ENCODE measurements at places on chromosomes 11 and 22.

- peak; percentile 11 for DNase-seq
Observed at GRCh38 chr11:71324788-71325417, 72.5 kb upstream of the SHANK2 start.

GRCh38 chr22:25748140-25748539 lies 6.2 kb downstream of the MYO18B start:
- no peak for DNase-seq

- no peak for DNase-seq
Observed at GRCh38 chr22:49255154-49255553, 572.5 kb downstream of the BRD1 start.

GRCh38 chr11:84719935-84720577 lies 907.1 kb downstream of the DLG2 start:
- no peak for DNase-seq

DNA sequence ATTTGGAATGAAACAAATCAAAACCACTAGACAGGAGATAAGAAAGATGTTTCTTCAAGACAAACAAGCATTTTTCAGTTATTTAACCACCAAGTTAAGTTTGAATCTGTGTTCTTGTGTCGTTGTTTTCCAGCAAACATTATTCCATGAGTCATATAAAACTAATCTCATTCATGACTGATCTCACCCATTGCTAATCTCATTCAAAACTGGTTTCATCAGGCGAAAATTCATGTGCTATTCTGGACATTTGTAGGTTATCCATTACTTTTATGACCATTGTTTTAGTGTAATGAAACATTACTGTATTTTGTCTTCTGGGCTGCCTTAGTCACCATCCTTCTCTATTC lies 221.8 kb downstream of the DDX10 start:
- DNase-seq: no peak

GRCh38 chr11:44583353-44583669 lies 17.8 kb downstream of the CD82 start:
- DNase-seq: no peak

DNA sequence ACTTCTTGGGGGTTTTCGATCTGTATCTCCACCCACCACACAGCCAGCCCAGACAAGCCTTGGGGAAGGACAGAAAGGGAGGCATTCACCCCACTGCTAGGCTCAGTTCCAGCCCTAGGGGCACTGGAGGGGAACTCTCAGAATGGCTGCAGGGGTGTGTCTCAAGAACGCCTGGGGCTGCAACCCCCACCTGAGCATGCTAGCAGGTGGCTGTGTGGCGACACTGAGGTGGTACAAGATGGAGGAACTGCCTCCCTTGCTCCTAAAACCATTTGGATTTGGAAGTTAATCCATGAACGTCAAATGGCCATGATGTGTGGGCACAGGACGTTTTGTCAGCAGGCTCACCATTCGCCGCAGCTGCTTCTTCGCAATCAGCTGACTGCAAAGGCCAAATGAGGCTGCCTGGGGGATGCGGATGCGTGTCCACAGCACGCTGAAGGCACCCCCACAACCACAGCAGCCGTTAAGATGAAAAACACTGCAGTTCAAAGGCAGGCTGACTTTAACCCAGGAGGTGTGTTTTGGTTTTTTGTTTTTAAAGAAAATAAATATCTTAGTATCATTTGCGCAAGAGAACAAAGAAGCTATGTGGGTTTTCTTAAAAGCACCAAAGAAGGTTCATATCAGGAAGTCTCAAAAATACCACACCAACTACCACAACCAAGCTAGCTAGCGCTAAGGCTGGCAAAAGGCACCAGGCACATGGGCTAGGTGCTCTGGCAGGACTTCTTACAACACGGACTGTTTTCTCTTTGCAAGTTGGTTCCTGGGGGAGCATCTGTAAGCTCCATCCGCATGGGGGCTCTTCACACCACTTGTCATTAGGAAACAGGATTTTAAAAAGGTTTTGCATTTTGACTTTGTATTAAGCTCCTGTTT lies 22.2 kb upstream of the NAP1L4 start:
- peak; percentile 53 for DNase-seq

- no peak for DNase-seq
Observed at GRCh38 chr11:28632338-28632737, 524.1 kb downstream of the METTL15 start.

DNA sequence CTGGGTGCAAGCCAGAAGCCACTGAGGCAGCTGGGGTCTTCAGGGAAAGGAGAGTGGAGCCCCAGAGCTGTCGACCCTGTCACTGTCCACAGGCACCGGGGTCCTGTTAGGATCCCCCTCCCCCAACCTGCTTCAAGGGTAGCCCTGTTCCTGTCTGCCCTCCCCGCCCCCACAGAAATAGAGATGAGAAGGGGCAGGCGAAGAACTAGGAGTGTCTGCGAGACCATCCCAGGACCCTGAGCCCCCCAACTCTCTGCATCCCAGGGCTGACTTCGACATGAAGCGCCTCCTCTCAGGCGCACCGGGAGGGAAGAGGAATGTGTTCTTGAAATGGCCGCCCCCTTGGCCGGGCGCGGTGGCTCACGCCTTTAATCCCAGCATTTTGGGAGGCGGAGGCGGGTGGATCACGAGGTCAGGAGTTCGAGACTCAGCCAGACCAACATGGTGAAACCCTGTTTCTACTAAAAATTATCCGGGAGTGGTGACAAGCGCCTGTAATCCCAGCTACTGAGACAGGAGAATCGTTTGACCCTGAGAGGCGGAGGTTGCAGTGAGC lies 607 bp upstream of the ZNF70 start:
- no peak for DNase-seq

- DNase-seq: no peak
Observed at GRCh38 chr11:16989554-16989953, 24.7 kb downstream of the PLEKHA7 start.

- no peak for DNase-seq
Observed at GRCh38 chr11:110196884-110197420, 99.5 kb downstream of the RDX start.

GRCh38 chr11:62817129-62817528 lies 11.9 kb upstream of the NXF1 start:
- no peak for DNase-seq

DNA sequence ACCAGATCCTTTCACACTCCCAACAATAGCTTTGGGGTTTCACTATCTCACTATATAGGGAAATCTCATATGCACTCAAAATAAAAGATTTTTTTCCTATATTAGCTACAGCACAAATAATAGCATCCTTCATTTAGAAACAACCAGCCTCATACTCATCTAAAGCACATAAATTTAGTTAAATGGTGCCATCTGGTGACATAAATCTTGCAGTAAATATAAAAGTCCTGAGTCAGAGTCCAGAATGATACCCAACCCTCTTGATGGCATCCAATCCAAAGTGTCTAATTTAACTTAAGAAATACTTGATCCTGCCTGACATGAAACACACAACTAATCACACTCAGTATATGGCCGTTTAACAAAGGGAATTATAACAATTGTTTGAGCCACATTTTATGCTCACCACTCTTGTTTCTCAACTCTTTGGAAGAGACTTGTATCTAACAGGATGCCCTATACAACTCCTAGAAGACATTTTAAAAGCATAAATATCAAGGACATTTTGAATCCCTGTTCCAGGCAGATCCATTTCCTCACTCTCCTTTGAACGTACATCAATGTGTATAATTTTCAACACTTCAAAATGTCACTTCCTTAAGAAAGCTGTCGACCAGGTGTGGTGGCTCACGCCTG lies 36.2 kb downstream of the DLG2 start:
- no peak for DNase-seq

- DNase-seq: no peak
Observed at GRCh38 chr11:112565551-112565950, 304.9 kb upstream of the PLET1 start.

DNA sequence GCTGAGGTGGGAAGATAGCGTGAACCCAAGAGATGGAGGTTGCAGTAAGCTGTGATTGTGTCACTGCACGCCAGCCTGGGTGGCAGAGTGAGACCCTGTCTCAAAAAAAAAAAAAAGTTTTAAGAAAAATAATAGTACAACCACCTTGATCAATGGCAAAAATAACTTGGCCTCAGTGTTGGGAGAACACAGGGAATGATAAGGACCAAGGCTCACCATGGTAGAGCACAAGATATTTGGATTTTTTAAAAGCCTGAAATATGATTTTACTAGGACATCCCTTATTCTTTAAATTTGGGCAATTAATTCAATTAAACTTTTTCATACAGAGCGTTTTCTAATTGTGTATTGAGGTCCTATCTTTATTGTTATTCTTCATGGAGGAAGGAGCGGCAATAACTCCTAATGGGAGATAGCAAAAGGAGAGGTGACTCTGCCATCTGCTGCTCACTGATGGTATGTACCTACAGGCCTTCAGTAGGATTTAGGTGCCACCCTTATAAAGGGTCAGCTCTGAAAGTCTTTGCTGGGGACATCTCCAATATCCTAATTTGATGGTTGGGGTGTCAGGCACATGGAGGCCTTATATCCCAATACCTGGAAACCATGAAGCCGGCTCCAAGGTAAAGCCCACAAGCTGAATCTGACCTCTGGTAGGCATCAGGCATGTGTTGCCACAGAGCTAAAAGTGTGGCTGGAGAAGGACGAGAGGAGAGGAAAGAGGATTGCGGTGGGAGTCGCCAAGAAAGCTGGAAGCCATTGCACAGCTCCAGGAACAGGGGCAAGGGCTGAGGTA lies 21.9 kb upstream of the POLD3 start:
- no peak for DNase-seq

DNA sequence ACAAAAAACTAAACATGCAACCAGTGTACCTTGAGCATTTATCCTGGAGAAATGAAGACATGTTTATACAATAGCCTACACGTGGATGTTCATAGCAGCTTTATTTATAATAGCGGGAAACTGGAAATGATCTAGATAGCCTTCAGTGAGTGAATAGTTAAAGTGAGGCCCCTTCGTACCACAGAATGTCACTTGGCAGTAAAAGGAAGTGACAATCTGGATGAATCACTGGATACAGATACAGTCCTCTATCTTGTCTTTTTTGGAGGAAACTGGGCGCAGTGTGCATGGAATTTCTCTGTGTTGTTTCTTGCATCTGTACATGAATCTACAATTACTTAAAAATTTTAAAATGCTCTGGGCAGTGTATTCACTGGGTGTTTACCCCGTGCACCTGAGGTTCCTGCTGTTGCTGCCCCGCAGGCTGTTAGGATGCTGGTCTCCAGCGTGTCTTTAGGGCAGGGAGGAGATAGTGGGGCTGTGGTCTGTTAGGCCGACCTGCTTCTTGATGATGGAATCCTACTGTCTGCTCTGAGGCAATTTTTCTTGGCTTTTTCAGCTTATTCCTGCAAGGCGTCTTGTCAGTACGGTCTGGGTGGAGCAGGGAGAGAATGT lies 23.2 kb downstream of the DERL3 start:
- DNase-seq: no peak

- no peak for DNase-seq
Observed at GRCh38 chr11:72625691-72626413, 48.4 kb downstream of the PDE2A start.

DNA sequence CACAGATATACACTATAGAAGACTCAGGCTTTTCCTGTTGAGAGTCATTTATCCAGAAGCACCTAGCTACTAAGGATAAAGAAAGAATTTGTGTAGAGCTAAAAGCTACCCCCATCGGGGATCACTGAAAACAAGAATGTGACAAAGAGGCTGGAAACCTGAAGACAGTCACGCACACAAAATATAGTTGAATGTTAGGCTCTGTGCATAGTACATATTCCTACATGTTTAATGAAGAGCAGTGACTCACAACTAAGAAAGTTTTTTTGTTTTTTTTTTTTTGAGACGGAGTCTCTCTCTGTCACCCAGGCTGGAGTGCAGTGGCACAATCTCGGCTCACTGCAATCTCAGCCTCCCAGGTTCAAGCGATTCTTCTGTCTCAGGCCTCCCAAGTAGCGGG lies 8.4 kb downstream of the OR10V1 start:
- no peak for DNase-seq

DNA sequence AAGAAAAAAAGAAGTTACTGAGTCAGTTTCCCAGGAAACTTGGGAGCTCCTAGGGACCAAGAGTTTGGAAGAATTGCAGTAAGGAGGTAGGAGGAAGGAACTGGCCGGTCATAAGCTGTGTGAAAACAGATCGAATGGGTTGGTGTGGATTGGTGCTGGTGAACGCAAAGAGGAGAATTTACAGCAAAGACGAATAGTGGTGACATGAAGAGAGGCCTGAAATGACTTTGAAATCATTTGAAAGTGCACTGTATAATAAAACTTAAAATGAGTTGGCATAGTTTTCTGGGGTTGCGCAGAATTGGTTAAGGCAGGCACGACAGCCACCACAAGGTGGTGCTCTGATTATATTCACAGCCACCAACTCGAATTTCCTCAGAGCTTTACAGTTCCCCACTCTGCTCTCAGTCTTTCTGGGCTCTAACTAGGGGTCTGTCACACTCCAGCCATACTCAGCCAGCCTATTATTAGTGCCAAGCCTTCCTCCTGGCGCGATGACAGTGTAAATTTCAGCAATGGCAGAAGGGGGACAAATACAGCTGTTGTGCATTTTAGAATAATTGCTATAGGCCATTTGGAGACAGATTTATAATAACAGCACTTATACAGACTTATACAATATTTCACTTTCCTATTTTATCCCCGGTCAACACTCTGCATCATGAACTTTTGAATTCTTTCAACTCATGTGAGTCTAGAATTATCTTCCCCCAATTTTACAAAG lies 8.3 kb upstream of the HTR3B start:
- peak; percentile 22 for DNase-seq

DNA sequence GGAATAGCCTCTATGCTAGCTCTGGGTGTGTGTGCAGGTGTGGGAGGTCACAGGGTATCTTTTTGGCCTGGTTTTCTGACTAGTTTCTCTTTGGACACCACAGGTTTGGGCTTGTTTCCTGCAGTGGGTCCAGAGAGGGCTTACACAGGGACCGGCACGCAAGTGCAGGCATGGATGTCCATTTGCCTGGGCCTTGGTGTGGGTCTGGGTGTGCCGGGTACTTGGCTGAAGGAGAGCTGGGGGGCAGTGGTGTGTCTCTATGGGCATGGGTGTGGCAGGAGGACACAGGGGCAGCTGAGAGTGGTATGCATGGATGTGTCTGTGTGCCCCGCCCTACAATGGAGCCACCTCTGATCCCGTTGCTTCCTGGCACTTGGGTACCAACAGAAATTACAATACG lies 7.5 kb upstream of the KCNJ11 start:
- DNase-seq: no peak

GRCh38 chr11:12090061-12090591 lies 20.3 kb upstream of the MICAL2 start:
- DNase-seq: no peak

DNA sequence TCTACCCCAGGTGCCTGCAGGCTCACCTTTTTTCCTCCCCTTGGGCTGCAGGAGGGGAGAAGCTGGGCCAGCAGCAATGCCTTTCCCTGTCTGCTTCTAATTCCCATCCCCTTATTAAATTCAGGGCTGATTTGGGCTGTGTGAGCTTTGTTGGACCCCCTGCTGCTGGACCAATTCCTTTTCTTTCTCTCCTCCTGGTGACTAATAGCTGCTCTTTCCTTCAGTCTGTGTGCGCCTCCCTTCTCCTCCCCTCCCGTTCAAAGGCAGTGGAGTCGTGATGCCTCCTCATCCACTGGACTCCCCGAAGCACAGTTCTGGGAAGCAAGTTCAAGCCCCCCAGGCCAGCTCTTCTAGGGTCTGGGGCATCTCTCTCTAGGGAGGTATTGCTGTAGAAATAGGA lies 567.9 kb upstream of the CADM1 start:
- no peak for DNase-seq

- DNase-seq: no peak
Observed at GRCh38 chr11:61104963-61105362, 2.7 kb downstream of the CD5 start.

GRCh38 chr11:26583550-26583949 lies 11.5 kb upstream of the MUC15 start:
- no peak for DNase-seq
